Stimulated activated CD4-positive, alpha-beta T cell treated with anti-CD3 and anti-CD28 coated beads, TNF-alpha, amount 100 ng/mL, for 1 hour (primary cell): ENCODE measurements at places on chromosomes 6 and 20.

- DNase-seq = no peak
Observed at GRCh38 chr6:143867236-143867635, 3.0 kb downstream of the ZC2HC1B start.

GRCh38 chr20:56628873-56629463 lies at the start of gene TFAP2C:
TSS of gene TFAP2C (plus strand) at chr20:56629306. CDS start at chr20:56629545, 239 bp downstream.
- DNase-seq = no peak

- no peak for DNase-seq
Observed at GRCh38 chr20:37921341-37921929, 18.5 kb downstream of the VSTM2L start.

GRCh38 chr6:87738744-87739143 lies 36.7 kb upstream of the AKIRIN2 start:
- DNase-seq = no peak

DNA sequence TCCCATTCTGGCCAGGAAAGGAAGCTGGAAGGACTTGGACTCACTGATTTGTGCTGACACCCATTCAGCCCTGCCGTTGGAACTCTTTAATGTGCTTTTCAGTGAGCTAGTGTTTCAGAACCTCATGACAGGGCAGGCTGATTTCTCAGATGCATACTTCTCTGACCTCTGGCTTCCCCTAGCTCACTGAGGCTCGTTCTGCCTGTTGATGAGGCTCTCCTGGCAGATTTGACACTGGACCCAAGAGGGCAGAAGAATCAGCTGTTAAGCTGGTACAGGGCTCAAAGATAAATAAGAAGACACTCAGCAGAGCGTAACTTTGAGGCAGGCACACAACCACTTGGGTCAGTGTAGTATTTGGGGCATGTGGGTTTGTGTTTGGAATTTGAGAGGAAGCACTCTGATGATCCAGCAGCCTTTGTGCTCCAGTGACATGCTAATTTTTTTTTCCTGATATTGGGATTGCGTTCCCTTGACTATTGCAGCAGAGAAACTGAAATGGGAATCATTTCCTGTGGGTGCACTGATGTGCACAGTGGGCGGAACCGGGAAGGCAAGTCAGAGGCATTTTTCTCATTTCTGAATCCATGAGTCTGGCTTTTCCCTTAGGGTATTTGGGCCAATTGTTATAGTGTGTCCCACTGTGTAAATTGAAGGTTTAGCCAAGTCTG lies 80.2 kb downstream of the CARMIL1 start:
- DNase-seq = no peak

DNA sequence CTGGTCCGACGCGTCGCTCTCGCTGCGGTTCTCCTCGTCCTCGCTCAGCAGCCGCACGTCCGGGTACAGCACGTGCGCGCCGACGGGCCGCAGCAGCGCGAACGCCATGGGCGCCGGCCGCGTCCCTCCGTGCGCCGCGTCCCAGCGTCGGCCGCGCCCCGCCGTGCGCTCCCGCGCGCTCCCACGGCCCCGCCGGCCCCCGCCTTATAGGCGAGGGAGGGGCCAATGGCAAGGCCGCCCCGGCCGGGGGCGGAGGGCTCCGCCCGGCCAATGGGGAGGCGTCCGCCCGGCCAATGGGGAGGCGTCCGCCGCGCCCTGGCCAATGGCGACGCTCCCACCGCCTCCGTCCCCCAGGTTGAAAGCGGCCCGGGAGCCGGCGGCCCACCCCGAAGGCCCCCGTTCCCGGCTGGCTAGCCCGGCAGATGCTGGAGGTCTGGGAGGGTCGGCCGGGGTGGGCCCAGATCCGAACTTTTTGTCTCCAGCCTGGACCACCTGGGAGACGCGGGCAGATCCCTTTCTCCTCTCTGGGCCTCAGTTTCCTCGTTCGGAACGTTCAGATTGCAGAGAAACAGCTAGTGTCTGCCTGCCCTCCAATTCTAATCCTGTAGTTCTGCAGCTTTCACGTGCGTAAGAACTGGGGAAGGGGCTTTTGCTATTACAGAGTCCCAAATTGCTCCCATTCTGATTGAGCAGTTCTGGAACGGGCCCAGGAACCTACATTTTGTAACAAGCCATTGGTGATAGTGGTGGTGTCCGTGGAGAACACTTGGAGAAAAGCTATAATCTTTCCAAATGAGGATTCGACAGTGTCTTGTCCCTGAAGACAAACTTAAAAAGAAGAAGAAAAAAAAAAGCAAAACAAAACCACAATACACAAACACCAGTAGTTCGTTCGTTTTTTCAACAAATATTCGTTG lies at the start of gene TCF15:
TSS of gene TCF15 (minus strand) at position 180 of the 917 bp plus-strand sequence. CDS start at position 108, 72 bp downstream.
- DNase-seq = no peak

- DNase-seq = no peak
Observed at GRCh38 chr6:52788478-52788877, 15.1 kb downstream of the GSTA1 start.

DNA sequence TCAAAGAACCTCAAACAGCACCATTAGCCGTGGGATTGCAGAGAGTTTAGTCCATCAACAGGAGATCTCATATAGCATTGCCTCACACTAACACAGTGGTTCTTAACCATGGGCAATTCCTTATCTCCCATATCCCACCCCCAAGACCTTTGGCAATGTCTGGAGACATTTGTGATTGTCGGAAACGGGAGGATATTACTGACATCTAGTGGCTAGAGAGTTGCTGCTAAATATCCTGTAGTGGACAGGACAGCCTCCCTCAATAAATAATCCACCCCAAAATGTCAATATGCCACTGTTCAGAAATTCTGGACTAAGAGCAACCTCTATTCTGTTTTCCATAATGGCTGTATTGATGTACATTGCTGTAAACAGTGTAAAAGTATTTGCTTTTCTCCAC lies 210.1 kb upstream of the CCN2 start:
- no peak for DNase-seq

DNA sequence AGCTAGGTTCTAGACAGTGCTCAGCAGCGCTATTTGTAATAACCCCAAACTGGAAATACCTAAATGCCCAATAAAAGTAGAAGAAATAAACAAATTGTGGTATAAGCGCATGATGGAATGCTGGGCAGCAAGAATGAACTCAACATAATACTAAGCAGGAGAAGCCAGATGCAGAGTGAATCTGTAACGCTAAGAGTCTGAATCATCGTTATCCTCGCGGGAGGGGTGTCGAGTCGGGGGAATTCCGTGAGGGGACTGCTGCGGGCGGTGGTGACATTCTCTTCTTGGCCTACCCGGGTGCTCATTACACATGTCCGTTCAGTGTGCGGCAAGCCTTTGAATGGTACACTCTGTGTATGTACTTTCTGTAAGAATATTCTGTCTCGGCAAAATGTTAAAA lies 83.7 kb downstream of the SULF2 start:
- no peak for DNase-seq

DNA sequence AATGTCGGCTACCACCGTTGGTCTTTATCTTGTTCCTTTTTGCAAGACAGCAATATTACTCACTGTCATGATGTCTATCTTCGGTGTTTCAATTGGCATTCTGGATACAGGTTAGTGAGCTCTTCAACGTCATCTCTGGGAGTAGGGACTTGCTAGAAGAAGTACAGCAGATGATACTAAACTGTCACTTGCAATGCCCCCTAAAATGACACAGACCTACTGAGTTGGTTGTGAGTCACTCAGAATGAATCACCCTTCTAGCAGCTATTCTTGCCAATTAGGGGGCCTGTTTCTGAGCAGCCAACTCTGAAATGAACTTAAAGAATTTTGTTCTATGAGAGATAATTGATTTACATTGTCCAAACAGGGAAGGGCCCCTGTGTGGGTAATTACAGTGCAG lies 176.5 kb downstream of the SLC16A10 start:
- DNase-seq = no peak

GRCh38 chr6:161373905-161374451 lies 100.1 kb upstream of the AGPAT4 start:
- peak; percentile 15 for DNase-seq

- DNase-seq = no peak
Observed at GRCh38 chr6:152301021-152301764, 336.0 kb downstream of the SYNE1 start.

- no peak for DNase-seq
Observed at GRCh38 chr6:149125309-149125708, 192.2 kb upstream of the TAB2 start.

GRCh38 chr6:55958790-55959189 lies 83.4 kb upstream of the BMP5 start:
- DNase-seq = no peak

- DNase-seq = no peak
Observed at GRCh38 chr6:24844061-24844460, 45.3 kb upstream of the ARMH2 start.

- no peak for DNase-seq
Observed at GRCh38 chr20:31620246-31620645, 15.2 kb downstream of the ID1 start.

- DNase-seq = no peak
Observed at GRCh38 chr20:62370807-62371587, 3.9 kb upstream of the LAMA5 start.

- DNase-seq = no peak
Observed at GRCh38 chr6:31574106-31575061, 981 bp upstream of the TNF start.

- no peak for DNase-seq
Observed at GRCh38 chr6:168027521-168027920, 30.1 kb downstream of the KIF25 start.

GRCh38 chr20:25984933-25985332 lies 288.3 kb upstream of the ZNF337 start:
- no peak for DNase-seq

DNA sequence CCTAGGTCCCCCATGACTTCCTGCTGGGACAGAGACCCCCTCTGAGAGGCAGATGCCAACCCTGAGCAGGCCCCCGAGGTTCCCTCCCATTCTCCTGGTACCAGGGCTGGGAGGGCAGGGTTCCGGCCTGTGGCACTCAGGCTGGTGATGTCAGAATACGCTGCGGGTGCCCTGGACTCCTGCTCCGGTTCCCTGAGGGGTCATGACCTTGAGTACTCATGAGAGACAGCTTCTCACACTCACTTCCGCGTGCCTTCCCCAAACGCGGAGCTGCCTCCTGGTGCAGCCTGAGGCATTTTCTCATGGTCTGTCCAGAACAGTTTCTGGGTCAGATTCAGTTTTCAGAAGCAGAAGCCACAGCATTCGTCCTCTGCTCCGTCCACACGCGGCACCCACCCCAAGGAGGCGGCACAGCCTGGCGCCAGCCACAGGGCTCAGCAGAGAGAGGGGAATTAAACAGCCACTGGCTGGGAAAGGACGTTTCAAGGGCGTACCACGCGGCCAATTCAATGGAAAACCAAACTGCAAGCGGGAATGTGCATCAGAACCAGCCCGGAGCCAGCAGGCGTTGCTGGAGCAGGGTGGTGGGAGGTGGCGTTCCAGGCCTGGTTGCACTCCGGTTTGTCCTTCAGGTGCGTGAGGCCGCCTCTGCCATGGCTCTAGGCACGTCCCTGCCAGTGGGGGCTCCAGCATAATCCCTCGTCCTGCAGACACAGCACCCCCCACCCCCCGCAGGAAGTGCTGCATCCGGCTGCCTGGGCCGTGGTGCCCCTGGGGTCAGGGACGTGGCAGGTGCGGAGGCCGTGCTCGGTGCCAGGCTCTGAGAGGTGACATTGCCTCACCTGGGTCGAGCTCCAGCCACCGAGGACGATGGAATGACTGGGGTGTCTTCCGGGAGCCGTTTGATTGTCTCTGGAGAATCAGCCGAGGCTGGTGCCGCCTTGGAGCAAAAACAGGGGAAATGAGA lies 58.3 kb upstream of the BHLHE23 start:
- no peak for DNase-seq

- DNase-seq = no peak
Observed at GRCh38 chr20:36074983-36075382, 79.6 kb upstream of the EPB41L1 start.

GRCh38 chr6:106808758-106809157 lies 165.8 kb downstream of the CD24 start:
- no peak for DNase-seq

GRCh38 chr20:50788045-50788991 lies 6.5 kb upstream of the BCAS4 start:
- DNase-seq = no peak
